ENCODE measurements at places on chromosomes 7 and 10.

DNA sequence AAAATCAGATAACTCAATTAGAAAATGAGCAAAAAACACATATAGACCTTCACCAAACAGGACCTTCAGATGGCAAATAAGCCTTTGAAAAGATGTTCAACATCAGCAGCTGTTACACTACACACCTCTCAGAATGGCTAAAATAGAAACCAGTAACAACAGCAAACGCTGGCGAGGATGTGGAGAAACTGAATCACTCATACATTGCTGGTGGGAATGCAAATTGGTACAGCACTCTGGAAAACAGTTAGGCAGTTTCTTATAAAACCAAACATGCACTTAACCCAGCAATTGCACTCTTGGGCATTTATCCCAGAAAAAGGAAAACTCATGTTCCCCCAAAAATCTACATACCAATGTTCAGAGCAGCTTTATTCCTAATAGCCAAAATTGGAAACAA lies 37.7 kb upstream of the SMARCD3 start:
- DNase-seq = peak; percentile 32

DNA sequence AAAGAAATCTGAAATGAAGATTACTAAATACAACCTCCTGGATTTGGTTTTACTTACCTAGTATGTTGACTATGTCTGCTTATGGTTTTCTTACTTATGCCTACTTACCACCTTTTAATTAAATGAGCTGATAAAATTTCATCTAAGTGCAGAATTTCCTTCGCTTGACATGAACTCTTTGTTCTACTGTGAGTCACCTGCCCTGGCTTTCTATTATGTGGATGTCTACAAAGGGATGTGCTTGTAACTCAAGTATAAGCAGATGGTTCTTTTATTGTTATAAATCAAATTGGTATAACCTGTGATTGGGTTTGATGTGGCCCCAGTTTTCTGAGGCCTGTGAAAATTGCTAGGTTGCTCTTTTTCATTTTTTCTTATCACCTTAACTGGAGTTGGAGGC lies 389.1 kb upstream of the ANKRD30A start:
- no peak for DNase-seq

GRCh38 chr10:15426558-15426957 lies 55.5 kb upstream of the FAM171A1 start:
- DNase-seq = no peak

DNA sequence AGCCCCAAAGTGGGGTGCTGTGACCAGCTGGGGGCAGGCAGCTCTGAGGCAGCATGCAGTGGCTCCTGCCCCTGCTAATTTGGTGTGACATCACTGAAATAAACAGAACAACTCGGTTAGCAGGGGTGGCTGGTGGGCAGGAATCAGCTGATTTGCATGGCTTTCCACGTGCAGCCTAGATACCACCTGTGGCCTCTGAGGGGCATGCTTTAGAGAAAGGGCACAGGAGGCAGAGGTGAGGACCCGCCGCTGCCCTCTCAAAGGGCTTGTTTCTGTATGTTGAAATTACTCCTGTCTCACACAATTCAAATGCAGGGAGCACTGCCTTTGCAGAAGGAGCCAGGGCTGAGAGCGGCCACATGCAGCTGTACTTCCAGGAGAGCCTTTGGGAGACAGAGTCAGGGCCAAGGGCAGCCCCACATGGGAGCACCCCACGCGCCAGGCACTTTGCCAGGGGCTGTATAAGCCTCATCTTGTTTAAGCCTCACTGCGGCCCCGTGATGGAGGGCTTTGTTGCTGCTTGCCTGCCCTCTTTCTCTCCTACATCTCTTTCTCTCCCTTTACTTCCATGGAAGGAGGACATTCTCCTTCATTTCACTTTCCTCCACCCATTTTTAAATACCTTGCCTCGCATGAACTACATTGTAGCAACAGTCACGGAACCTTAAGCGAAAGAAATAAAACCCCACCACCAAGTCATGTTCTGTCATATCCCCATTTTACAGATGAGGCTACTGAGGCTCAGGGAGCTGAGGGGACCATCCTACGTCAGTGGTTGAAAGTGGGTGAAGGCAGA lies 137.7 kb downstream of the ZMIZ1 start:
- no peak for DNase-seq

DNA sequence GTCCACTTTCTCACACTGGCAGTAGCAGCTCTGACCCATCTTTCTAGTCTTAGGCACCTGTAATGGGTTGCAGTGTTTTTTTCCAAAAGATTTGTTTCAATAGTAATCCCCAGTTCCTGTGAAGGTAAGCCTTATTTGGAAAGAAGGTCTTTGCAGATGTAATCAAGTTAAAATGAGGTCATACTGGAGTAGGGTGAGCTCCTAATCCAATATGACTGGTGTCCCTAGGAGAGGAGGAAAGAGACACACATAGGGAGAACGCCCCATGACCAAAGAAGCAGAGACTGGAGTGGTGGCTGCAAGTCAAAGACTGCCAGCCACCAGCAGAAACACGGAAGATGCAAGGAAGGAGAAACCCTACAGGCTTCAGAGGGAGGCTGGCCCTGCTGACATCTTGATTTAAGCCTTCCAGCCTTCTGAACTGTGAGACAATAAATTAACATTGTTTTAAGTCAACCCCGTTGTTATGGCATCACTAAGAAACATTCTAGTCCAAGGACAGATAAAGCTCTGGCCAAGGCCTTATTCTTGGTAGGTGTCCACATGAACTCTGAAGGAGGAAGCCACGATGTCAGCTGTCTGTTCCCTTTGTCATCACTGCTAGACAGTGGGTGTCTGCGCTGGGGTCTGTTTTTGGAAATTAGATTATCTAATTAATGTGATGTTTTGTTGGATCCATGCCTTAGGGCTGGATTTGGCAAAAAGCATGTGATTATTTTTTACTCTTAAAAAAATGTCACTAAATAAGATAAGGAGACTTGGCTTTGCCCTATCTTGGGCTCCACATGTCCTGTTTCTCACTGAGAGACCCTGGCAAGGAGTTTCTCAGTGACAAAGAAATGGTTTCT lies 214.9 kb downstream of the KCNMA1 start:
- DNase-seq = no peak

- DNase-seq = no peak
Measured at GRCh38 chr10:133226251-133226808, 3.7 kb upstream of the UTF1 start.

- DNase-seq = no peak
Measured at GRCh38 chr10:17506390-17506789, 52.0 kb upstream of the ST8SIA6 start.

GRCh38 chr7:77760809-77761453 lies 37.3 kb downstream of the TMEM60 start:
- DNase-seq = no peak

GRCh38 chr7:114941692-114942091 lies 19.8 kb downstream of the MDFIC start:
- no peak for DNase-seq

GRCh38 chr7:22992874-22993840 lies 20.8 kb downstream of the HYCC1 start:
- DNase-seq = peak; percentile 65

- no peak for DNase-seq
Measured at GRCh38 chr7:76315364-76315763, 12.9 kb downstream of the HSPB1 start.

DNA sequence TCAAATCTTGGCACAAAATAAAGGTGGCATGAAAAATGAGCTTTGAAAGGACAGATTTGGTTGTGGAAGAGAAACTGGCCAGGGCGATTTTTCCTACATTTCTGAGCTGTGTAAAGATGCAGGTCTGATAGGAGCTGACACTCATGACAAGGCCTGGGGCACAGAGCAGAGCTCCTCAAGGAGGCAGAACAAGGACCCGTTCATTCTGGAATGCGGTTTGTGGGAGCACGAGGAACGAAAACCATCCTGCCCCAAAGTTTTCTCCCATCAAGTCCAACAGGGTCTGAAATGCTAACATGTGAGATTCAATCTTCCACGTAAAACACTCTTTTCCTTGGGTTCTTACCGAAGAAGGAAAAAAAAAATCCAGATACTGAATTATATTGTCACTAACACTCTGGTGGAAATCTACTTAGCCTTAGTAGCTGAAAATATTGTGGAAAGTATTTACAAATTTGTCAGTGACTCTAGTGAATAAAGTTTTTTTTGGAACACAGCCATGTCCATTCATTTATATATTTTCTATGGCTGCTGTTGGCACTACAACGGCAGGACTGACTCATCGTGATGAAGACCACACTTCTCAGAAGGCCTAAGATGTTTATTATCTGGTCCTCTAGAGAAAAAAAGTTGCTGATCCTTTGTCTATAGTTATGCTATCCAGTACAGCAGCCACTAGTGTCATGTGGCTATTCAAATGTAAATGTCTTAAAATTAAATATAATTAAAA lies 215.7 kb downstream of the BAMBI start:
- no peak for DNase-seq

- DNase-seq = no peak
Measured at GRCh38 chr10:19616966-19617365, 199.3 kb upstream of the PLXDC2 start.

DNA sequence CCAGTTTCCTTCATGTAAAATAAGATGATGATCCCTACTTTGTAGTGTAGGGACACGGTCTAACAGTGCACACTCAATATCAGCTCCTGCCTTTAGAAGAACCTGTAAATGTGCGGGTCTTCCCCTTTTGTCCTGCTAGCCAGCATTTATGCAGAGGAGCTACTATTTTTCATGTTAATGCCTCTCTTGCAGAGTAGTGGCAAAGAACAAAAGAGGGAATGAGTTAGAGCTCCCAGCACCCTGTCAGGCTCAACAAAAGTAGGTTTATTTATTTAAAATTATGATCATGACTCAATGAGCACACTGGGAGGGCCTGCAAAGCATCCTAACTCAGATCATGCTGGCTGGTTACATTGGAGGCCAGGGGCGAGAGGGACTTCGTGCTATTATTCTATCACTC lies 414.5 kb upstream of the COBL start:
- no peak for DNase-seq

GRCh38 chr7:79296553-79297320 lies 156.7 kb downstream of the MAGI2 start:
- DNase-seq = no peak

- DNase-seq = peak; percentile 26
Measured at GRCh38 chr7:69412331-69413146, 185.7 kb upstream of the AUTS2 start.

GRCh38 chr7:98276241-98276761 lies 5.2 kb upstream of the BRI3 start:
- DNase-seq = no peak

GRCh38 chr7:84250452-84250851 lies 55.9 kb upstream of the SEMA3A start:
- no peak for DNase-seq

GRCh38 chr10:31347705-31348104 lies 28.7 kb downstream of the ZEB1 start:
- DNase-seq = no peak

- DNase-seq = no peak
Measured at GRCh38 chr7:66070222-66070621, 5.4 kb upstream of the ASL start.

DNA sequence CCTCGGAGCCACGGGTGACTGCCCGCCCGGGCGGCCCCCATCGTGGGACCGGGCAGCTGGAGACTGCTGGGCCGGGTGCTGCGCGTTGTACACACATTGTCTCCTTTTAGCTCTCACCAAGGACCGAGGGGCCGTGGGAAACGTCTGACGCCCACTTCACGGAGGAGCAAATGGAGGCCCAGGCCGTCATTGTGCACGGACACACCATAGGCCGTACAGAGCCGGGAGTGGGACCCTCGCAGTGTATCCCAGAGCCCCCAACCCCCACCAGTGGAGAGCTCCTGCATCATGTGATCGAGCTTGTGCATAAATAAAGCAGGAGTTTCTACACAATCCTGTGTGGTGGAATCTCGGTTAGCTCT lies 722 bp downstream of the DENND10 start:
- DNase-seq = peak; percentile 32

DNA sequence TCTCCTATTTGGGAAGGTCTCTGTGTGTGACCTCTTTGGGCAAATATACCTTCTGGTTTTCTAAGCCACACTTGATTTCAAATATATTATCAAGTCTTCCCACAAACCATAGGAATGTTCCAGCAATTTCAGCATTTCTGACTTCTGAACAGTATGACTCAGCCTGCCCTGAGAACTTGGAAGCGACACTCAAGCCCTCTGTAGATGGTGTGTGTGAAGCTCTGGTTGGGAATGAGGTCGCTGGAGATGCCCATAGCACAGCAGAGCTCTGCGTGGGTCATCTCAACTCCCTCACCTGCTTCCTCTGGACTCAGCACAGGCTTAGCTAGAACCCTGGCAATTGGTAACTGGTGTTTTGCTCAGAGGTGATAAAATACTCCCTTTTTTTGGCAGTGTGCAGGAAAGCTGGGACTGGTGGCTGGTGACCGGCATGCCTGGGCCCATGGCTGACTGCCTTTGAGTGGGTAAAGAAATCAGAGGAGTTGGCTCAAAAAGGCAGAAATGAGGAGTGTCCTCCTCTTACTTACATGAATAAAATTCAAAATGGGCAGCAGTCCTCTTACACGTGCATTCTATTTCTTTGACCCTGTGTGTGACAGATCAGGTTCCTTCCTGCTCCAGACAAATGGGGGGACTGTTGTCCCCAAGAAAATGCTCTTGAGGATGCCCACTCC lies 87.5 kb upstream of the NRP1 start:
- DNase-seq = no peak

DNA sequence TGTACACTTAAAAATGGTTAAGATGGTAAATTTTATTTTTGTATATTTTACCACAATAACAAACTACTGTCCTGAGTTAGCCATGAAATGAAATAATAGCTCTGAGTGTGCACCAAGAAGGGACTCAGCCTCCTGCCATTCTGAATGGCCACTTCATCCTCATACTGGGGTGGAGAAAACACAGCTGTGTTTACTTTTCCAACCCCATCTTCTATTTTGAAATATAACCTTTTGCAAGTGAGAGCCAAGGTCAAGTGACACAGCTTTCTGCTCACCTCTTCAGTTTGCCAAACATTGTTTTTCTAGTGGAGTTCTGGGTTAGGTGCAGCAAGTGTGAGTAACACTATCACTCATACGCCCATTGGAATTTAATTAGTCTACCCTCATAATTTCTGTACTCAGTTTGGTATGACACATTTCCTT lies 107.4 kb upstream of the GLCCI1 start:
- no peak for DNase-seq

DNA sequence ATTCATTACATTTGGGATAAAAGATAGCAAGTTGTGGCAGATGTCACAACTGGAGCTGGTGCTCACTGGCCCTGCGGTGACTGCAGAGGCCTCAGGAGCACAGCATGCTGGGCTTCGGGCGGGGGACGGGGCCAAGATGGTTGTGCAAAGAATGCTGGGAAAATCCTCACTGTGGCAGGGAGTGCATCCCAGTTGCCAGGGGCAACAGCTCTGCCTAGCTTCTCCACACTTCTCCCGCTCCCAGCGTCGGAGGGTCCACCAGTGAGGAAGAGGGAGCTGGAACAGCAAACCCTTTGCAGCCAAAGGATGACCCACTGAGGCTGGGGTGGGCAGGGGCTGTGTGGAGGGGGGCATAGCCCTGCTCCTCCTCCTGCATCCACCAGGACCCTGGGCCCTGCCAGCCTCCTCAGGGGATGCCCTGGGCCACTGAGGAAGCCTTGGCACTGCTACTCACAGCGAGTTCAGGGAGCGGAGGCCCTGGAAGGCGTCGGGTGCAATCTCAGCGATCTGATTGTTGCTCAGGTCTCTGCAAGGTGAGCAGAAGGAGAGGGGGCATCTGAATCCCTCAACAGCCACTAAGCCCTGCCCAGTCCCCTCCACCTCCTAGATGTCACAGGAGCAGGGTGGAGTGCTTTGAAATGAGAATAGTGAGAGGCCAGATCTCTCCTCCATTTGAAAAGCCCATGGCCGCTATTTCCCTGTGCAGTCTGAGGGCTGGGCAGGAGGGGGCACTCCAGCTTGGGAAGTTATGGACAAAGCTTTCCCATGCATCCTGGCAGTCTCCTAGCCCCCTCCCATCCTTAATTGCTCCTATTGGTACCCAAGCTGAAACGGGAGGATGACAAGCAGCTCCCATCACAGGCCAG lies 126.5 kb downstream of the SLIT1 start:
- no peak for DNase-seq

- DNase-seq = no peak
Measured at GRCh38 chr10:33180921-33181320, 153.5 kb downstream of the NRP1 start.

All from stimulated activated CD4-positive, alpha-beta T cell treated with anti-CD3 and anti-CD28 coated beads, Interleukin-15, amount 100 ng/mL, for 24 hours (primary cell).